Fibroblast of skin of back (primary cell): ENCODE measurements at places on chromosomes 6 and 20.

DNA sequence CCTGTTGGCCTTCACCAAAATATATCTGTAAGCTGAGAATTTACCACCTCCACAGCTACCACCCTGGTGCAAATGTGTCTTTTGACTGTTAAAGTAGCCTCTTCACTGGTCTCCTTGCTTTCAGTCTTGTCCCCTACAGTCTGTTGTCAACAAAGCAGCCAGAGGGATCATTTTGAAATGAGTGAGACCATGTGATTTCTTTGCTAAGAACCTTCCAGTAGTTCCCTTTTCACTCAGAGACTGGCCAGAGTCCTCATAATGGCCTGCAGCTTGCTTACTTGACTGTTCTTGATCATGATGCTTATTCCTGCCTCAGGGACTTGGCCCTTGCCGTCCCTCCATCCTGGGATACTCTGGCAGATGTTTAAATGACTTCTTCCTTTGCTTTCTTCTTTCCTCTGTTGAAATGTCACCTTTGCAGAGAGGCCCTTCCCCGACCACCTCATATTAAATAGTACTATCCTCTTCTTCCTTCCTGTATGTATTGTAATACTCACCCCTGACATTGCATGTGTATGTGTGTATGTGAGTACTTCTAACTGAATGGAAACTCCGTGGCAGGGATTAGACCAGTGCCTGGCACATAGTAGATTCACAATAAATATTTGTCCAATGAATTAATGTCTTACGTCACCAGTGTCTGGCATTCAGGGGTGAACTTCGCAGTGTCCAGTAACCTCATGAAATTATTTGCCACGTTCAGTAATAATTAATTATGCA is 5.0 kb downstream of the MANBAL start:
- DNase-seq, result no peak

- DNase-seq, result no peak
Observed at GRCh38 chr6:26470643-26471042, 12.9 kb downstream of the BTN2A1 start.

- no peak for DNase-seq
Observed at GRCh38 chr20:3423126-3423525, 15.7 kb upstream of the DNAAF9 start.

DNA sequence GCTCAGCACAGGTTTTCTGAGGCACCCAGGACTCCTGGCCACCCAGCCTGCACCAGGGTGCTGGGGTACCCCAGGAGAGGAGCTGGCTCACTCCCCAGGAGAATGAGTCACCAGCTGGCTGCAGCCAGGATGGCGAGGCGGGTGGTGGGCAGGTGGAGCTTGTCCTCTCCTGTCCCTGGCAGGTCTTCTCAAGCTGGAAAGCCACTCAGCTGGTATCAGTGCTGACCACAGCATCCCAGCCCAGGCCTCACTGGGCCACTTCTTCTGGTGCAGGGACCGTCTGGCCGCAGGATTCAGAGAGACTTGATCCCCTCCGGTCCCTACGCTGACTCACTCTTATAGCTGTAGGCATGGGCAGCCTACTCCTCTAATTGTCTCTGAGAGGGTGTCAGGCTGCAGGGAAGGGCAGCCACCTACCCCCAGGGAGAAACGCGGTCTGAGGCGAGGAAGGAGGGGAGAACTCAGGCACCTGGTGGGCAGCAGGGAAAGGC is 22.2 kb downstream of the TFEB start:
- no peak for DNase-seq

- no peak for DNase-seq
Observed at GRCh38 chr20:46388937-46389336, 17.5 kb downstream of the ELMO2 start.
